ENCODE measurements at places on chromosomes 13 and 19.

DNA sequence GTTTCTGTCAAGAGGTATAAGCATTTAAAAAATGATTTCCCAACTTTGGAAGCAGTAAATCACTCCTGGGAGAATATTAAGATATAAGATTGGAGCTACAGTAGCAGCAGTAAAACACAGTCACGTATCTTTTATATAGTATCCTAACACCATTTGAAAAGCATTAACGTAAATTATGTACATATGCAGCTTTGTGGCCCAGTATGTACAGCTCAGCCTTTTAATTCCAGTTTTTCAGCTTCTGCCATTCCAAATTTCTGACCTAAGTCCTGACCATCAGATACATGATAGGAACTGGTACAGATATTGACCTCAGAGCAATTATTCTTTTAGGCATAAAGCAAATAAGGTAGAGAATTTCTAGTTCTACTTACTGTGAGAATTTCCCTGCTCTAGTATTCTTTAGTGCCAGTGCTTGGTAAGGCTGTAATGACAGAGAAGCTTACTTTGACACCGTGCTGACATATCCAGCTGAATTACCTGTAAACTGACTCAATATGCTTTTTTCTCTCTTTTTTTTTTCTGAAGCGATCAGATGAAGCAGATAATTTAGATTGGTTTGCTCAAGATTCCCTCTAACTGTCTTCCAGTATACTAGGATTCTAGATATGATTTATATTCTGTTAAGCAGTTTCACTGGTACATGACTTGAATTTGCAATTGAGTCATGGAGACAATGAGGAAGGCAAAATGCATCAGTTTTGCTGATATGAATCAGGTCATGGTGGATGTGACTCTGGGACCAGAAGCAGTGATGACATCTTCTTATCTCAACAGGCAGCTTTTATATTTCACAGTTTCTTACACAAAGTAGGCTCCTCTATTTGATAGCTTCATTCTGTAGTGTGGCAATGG is 703.6 kb downstream of the SLITRK6 start:
- peak; percentile 6 for DNase-seq

DNA sequence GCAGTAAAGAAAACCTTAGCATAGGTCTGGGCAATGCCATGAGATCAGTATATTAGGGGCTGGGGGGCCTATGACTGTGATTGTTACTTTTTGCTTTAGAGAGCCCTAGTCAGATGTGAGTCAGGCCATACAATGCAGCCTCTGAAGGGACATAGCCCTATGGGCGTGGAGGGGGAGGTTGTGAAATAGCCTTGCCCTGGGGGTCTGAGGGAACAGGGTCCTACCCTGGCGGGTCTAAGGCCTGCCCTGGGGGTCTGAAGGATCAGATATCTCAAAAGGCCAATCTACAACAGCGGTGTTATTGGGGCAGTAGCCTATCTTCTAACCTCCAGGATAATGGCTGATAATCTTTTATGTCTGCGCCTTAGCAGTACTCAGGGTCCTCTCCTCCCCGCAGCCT is 13.8 kb upstream of the SLC1A5 start:
- DNase-seq = no peak

GRCh38 chr19:45471931-45472562 is 4.3 kb downstream of the FOSB start:
- no peak for DNase-seq

- DNase-seq = no peak
Measured at GRCh38 chr13:19604306-19604705, 29.2 kb upstream of the MPHOSPH8 start.

DNA sequence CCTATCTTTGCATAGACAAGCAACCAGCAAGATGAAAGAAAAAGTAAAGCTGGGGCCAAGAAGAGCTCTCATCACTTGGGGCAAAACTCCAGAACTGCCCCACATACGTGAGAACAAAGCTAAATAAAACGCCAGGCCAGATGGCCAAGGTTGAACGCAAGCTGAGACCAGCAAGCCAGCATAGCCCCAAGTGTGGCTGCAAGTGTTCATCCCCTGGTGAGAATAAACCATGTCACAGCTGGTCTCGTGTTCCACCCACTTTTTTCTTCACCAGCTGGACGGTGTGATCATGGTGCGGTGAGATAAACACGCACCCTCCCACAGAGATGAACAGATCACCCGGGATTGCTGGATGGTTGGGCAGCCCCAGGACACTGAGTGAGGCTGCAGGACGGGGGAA is 109.6 kb upstream of the CACNA1A start:
- DNase-seq = no peak

- DNase-seq = no peak
Measured at GRCh38 chr13:33490461-33491327, 205.1 kb upstream of the STARD13 start.

DNA sequence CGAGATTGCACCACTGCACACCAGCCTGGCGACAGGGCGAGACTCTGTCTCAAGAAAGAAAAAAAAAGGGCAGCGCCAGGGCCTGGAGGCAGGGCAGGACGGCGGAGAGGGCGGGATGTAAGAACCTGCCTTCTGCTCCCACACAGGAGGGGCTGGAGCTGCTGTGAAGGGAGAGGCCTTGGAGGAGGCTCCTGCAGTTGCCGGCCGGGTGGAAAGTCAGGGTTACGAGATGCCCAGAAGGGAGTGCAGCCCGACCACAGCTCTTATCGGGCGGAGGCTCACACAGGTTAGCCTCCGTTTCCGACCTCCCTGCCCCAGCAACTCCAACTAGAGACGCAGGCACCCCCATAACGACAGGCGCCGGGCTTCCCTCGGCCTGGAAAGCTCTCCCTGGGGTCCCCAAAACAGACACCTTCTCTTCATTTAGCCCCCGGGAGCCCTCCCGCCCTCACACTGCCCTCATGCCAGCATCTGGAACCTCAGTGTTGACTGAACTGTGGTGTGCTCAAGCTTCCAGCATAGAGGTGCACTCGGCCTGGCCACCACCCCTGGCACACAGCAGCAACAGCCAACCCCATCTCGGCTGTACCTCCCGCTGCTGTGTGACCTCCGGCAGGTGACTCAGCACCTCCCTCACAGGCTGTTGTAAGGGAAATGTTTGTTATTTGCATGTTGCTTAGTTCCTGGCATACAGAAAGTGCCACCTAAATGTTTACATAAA is 1.4 kb downstream of the PLPP2 start:
- DNase-seq = no peak

DNA sequence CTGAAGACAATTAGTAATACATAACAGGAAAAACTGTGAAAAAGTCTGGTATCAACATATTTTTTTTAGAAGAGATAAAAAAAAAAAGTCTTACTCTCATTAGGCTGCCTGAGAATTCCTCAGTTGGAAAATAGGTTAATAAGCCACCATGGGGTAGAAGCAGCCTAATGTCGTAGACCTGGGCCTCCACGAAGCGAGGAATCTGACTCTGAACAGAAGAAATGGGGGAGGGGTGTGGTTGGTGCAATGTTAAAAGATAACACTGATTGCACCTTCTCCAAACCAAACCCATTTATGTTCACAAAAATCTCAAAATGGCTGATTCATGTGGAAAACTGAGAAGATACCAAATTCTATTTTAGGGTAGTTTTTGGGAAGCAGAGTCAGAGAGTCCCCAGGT is 62.4 kb downstream of the MPHOSPH8 start:
- no peak for DNase-seq

- no peak for DNase-seq
Measured at GRCh38 chr13:24284889-24285565, 24.4 kb upstream of the C1QTNF9 start.

GRCh38 chr19:12873891-12874745 is 7.1 kb downstream of the DNASE2 start:
- no peak for DNase-seq

DNA sequence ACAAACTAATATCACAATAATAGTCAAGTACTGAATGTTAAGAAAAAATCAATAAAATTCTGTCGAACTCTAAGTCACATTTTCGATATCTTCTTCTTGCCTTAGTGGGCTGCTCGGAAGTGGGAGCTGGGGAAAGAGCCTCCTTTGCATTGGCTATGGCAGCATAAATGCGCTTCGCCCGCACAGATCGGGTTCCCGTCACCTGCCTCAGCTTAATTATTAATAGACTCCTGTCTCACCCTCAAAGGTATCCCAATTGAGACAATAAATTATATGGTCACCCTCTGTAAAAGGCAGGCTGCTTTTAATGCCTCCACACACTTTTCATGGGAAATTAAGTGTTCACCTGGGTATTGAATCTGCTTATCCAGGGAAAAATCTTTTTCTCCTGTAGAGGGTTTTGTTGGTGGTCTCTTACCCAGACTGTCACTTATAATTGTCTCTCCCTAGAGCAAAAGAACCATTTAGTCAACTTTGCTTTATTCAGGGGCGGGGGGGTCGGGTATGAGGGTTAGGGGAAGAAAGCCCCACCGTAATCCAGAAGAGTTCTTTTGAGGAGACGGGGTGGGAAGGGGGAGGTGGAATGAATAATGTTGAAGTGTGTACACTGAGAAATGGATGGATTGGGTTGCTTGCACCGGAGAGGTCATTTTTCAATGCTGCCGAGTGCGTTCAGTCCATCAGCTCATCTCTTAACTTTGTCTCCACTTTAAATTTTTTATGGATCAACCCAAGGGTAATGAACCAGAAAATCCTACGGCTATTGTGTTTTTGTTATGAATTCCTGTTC is 682.6 kb upstream of the SGCG start:
- no peak for DNase-seq

GRCh38 chr13:61777899-61778298 is 362.2 kb upstream of the PCDH20 start:
- DNase-seq = no peak

- no peak for DNase-seq
Measured at GRCh38 chr13:111280681-111281585, 39.5 kb upstream of the TEX29 start.

GRCh38 chr19:15863272-15863671 is 34.6 kb downstream of the CYP4F2 start:
- DNase-seq = no peak

DNA sequence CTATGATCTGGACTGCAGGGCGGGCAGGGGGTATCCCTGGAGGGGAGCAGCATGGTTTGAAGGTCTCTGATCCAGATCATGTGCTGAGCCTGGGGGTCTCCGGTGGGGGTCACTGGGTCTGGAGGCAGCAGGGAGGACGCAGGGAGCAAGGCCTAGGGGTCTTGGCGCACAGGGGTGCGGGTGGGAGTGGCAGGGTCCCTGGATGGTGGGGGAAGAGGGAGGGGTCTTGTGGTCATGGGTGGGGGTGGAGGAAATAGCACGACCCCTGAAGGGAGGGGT is 1.9 kb downstream of the BTBD2 start:
- DNase-seq = no peak

DNA sequence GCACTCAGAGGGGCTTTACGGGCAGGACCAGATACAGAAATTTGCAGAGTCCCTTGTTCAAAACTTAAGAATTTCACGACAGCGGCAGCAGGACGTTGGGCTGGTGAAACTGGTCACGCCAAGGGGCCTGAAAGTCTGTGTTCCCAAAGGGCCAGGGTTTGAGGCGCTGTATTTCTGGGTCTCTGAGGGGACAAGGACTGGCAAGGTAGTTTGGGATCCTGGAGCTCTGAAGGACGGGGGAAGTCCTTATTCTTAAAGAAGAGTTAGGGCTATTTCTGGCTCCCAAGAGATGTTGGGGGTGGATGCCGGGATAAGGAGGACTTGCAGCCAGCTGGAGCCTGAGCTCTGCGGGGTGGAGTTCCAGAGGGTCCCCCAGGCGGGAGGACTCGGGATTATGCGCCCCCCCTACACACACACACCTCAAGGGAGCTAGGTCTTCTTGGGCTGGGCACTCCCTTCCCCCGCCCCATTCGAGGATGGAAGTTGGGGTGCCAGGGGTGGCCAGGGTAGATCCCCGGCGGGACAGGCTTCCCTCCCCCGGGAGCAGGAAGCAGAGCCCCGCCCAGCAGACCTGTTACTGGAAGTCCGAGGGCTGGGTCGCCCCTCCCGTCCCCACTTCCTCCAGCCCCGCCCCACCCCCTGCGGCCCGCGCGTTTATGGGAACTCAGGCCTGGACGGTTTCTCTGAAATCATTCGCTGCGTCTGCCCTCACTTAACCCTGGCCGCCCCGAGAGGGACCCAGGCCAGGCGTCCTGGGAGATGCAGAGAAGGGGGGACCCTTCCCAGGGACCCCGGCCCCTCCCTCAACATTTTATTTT is 5.6 kb downstream of the BCL3 start:
- peak; percentile 62 for DNase-seq

Data from hematopoietic multipotent progenitor cell treated with erythropoietin and hydrocortisone succinate and interleukin-3 and kit ligand, for 8 days (in vitro differentiated cells).